Fibroblast of the aortic adventitia (primary cell): ENCODE measurements at places on chromosomes 3 and 15. TPM values are rescaled to one million over a fixed set of nuclear protein-coding genes. Genes with fewer than 3 reads are reported as not detected.

The LMOD3 gene
- not detected in 2 replicates for total RNA-seq

The KCNAB1 gene
- total RNA-seq: 3.3 and 9.2 TPM in 2 replicates

The RBM5 gene
- 104 and 142 TPM in 2 replicates for total RNA-seq

The CCDC39 gene
- 0.27 and 8.1 TPM in 2 replicates for total RNA-seq

The CSPG5 gene
- 0.09 TPM in 1 of 2 replicates, not detected in the other for total RNA-seq

The AVEN gene
- total RNA-seq: 17.2 and 26.8 TPM in 2 replicates

The NR1I2 gene
- total RNA-seq: 0.27 TPM in 1 of 2 replicates, not detected in the other

The STRC gene
- total RNA-seq: 0.09 TPM in 1 of 2 replicates, not detected in the other

The KLHL40 gene
- not detected in 2 replicates for total RNA-seq

The SPINK8 gene
- not detected in 2 replicates for total RNA-seq

The SYNPR gene
- not detected in 2 replicates for total RNA-seq

The SMAD6 gene
- total RNA-seq: 17.4 and 27.2 TPM in 2 replicates

The ISLR gene
- 163 and 243 TPM in 2 replicates for total RNA-seq

The IL16 gene
- total RNA-seq: 0.65 and 1.4 TPM in 2 replicates

The CEMIP gene
- 225 and 249 TPM in 2 replicates for total RNA-seq

The TERB2 gene
- total RNA-seq: not detected in 2 replicates

The CD200R1 gene
- not detected in 2 replicates for total RNA-seq

The GOLGA6B gene
- not detected in 2 replicates for total RNA-seq

The FANCI gene
- total RNA-seq: 11.5 and 57.8 TPM in 2 replicates

The IL5RA gene
- total RNA-seq: 0.08 TPM in 1 of 2 replicates, not detected in the other

The EPHB1 gene
- 1.2 and 3.0 TPM in 2 replicates for total RNA-seq

The SLC22A14 gene
- not detected in 2 replicates for total RNA-seq

The MKRN3 gene
- 0.45 and 0.65 TPM in 2 replicates for total RNA-seq

The CHD2 gene
- total RNA-seq: 83.7 and 253 TPM in 2 replicates

The PIAS1 gene
- 39.0 and 58.1 TPM in 2 replicates for total RNA-seq

The SHC4 gene
- total RNA-seq: 1.8 and 2.2 TPM in 2 replicates

The ADAMTS7 gene
- total RNA-seq: 7.5 and 11.2 TPM in 2 replicates

The ARGFX gene
- not detected in 2 replicates for total RNA-seq

The TRPM1 gene
- total RNA-seq: not detected in 2 replicates

The FXR1 gene
- 104 and 443 TPM in 2 replicates for total RNA-seq

The ADGRG7 gene
- total RNA-seq: not detected in 2 replicates

The PAQR9 gene
- total RNA-seq: 0.09 TPM in 1 of 2 replicates, not detected in the other

The KNL1 gene
- total RNA-seq: 1.3 and 35.9 TPM in 2 replicates

The CFAP20DC gene
- total RNA-seq: 1.3 and 7.3 TPM in 2 replicates

The TMEM207 gene
- not detected in 2 replicates for total RNA-seq

The DUOXA2 gene
- total RNA-seq: not detected in 2 replicates

The PPARG gene
- total RNA-seq: 11.1 and 39.4 TPM in 2 replicates

The SCAANT1 gene
- not detected in 2 replicates for total RNA-seq

The ZNF770 gene
- total RNA-seq: 27.4 and 36.8 TPM in 2 replicates

The MORC1 gene
- not detected in 2 replicates for total RNA-seq

The SLC7A14 gene
- total RNA-seq: 3.7 and 6.1 TPM in 2 replicates

The MASP1 gene
- 4.8 and 19.2 TPM in 2 replicates for total RNA-seq

The SAMD7 gene
- not detected in 2 replicates for total RNA-seq

The ACTC1 gene
- total RNA-seq: not detected in 2 replicates
